Motor neuron (in vitro differentiated cells): ENCODE measurements at places on chromosomes 2 and 18. TPM values are rescaled to one million over a fixed set of nuclear protein-coding genes. Genes with fewer than 3 reads are reported as not detected.

DNA sequence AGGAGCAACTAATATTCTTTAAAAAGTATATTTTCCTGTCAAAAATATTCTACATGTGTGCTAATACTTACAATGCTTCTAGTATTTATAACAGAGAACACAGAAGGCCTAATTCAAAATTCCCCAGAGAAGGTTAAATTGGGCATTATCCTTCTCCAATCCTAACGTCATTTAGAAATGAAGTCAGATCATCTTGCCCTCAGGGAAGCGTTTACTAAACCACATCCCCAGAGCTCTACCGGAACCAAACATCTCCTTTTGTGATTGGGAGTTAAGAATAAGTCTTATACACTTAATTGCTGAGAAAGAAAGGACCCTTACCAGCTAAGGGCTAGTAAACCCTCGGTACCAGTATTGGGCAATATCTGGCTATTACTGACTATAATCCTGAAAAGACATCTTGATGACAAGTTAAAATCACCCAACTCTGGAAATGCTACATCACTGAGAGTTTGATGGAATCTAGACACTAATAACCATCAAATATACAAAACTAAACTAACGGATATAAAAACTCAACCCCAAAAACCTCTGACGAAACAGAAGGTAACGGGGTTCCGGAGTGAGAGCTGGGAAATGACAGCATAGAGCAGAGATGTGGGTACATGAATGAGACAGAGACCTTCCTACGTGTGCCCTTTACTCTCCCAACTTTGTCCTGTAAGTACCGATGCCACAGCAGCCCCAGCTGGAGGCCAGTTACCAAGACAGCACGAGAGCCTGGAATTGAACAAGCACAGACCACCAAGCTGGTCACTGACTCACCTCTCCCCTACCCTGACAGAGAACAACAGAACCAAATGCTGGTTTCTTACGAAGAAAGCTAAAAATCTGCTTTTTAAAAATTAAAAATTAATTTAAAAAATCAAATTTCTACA, 35.0 kb downstream of the WDSUB1 start:
- ATAC-seq, result no peak

The CD207 gene
- total RNA-seq, result 0.28 and 0.34 TPM in 2 replicates

The COL3A1 gene
- 603 and 605 TPM in 2 replicates for total RNA-seq

DNA sequence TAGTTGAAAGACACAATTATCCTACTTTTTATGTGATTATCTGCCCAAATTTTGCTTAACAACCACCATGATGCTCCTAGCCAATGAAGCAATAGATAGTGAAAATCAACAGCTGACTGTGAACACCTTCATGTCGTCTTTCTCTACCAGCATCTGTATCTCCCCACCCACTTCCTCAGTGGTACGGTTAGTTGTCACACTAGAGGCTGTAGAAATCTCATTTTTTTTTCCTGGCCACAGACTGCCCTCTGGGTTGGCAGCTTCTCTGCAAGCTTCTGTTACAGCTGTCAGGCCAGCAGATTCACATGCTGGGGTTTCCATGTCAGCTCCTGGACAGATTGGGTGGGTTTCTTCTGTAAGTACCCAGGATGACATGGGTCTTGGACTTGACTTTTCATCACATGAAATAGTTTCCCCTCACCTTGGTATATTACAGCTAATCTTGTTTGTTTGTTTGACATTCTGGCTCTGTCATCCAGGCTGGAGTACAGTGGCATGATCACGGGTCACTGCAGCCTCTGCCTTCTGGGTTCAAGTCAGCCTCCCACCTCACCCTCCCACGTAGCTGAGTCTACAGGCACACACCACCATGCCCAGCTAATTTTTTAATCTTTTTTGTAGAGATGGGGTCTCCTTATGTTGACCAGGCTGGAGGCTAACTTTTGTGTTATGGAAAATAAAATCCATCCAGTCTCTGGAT, 24.3 kb downstream of the STAT4 start:
- no peak for ATAC-seq

The BUB1 gene
- 29.2 and 30.6 TPM in 2 replicates for total RNA-seq

The SMARCAL1 gene
- total RNA-seq, result 14.6 and 14.7 TPM in 2 replicates

GRCh38 chr2:88838165-88838635, 146.7 kb downstream of the RPIA start:
- ATAC-seq, result no peak

The QPCT gene
- 2.6 and 3.9 TPM in 2 replicates for total RNA-seq
